ENCODE measurements at places on chromosomes 1 and 21.

DNA sequence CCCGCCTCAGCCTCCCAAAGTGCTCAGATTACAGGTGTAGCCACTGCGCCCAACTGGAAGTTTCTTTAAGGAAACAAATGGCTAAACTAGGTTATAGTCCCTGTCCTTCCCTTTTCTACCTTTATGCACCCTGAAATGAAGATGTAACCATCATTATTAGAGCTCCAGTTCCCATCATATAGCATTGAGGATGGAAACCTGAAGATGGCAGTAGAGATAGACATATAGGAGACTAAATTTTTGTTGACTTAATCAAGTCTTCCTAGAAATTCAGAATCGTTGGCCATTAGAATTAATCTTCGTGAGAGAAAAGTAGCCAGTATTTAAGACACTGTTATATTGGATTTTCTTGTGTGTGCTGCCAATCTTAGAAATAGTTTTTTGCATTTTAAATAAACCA lies 1016.3 kb upstream of the NCAM2 start:
- DNase-seq = no peak

DNA sequence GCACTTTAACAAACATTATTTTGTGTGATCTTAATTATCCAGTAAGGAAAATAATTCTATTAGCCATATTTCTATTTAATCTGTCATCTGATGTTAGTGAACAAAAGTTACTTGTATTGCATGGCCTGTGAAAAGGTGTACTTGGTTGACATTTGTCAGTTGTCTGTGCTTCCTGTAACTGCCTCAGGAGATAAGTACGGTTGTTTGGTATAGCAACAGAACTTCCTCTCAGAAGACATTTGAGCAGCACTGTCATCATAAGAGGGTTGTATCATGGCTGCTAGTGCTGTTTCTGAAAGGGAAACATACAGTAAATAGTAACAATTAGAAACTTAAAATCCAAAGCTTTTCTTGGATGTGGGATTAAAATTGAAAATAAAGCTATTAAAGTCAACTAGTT lies 3.4 kb downstream of the BLZF1 start:
- no peak for DNase-seq

- DNase-seq = no peak
Measured at GRCh38 chr1:245184779-245185178, 30.0 kb downstream of the KIF26B start.

- DNase-seq = no peak
Measured at GRCh38 chr21:33268737-33269441, 2.7 kb downstream of the IL10RB start.

DNA sequence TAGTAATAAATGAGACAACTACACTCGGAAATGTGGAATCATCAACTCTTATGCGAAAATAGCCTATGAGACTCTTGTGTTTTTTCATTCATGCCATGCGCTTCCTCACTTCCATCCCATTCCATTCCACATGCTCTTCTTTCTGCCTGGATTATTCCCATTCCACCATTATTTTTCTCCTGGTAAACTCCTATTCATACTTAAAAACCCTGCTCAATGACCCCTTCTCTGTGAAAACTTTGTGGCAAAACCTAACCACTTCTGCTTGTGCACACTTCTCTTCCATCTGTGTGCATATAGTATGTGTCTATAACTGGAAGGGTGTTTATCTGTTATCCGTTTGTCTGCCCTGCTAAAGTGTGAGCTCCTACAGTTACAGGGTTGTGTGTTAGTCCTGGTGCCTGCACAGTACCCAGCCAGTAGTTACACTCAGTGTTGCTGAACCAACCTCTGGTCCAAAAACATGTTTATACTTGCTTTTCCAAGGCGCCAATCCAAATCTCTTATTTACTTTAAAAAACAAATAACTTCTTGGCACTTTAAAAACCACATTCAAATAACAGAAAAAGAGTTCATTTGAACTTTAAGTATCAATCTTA lies 10.7 kb downstream of the EPHX1 start:
- DNase-seq = peak; percentile 54
